Suppressor macrophage treated with lipopolysaccharide for 1 hour (primary cell): ENCODE measurements at places on chromosomes 12 and 14.
A peak's percentile ranks its signal among the peaks of the same experiment; 100 is the strongest.

- DNase-seq: no peak
Measured at GRCh38 chr12:53978477-53979356, 4.0 kb upstream of the HOTAIR start.

DNA sequence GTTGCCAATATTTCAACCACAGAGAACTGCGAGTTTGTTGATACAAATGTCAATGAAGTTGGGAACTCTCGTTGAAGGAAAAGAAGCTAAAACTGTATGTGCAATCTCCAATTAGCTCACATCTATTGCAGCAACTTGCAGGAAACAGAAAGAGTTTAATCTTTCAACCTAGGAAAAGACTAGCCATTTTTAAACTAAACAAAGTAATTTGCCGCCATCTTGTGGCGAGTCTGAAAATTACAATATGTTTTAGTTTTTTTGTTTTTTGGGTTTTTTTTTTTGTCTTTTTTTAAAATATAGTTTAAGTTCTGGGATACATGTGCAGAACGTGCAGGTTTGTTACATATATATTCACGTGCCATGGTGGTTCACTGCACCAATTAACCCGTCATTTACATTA lies 131.2 kb upstream of the FOXG1 start:
- peak; percentile 46 for DNase-seq

DNA sequence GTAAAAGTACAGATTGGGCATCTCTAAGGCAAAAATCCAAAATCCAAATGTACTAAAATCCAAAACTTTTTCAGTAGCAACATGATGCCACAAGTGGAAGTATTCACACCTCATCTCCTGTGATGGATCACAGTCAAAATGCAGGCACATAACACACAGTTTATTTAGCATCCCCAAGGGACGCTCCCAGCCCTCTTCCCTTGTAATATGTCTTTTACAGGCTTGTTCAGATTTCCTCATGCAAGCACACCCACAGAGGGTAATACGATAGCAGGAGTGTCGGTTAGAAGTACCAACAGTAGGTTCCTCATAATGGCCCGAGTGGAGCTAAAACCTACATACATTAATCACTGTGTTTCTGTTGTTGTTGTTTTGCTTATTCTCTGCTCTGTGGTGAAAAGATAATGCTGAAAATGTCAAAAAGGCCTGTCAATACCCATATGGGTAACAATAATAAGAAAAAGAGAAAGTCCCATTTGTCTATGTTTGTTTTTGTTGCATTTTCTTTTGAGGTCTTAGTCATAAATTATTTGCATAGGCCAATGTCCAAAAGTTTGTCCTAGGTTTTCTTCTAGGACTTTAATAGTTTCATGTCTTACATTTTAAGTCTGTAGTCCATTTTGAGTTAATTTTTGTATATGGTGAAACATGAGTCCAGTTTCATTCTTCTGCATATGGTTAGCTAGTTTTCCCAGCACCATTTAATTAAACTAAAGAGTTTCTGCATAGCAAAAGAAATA lies 133.1 kb downstream of the LRIG3 start:
- DNase-seq: no peak

GRCh38 chr14:90655829-90656228 lies 160.4 kb downstream of the TTC7B start:
- no peak for DNase-seq

DNA sequence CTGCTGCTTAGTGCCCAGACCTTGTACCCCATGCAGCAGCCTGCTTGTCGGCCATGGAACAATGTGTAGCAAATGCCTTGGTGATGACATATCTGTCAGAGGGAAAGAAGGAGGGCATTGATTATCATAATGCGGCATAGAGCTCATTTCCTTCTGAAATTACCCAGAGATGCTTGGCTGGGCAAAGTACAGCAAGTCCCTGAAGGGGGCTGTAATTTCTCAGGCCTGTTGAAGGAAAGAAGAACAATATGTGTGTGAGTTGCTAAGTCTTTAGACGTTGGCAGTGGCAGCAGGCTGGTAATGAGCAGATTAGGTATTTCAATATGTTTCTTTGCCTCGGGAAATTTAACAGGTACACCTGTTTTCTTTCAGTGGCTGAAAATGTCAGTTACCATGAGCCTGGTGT lies 128.6 kb downstream of the CRADD start:
- no peak for DNase-seq

GRCh38 chr12:848173-848865 lies 95.9 kb downstream of the WNK1 start:
- peak; percentile 89 for DNase-seq

DNA sequence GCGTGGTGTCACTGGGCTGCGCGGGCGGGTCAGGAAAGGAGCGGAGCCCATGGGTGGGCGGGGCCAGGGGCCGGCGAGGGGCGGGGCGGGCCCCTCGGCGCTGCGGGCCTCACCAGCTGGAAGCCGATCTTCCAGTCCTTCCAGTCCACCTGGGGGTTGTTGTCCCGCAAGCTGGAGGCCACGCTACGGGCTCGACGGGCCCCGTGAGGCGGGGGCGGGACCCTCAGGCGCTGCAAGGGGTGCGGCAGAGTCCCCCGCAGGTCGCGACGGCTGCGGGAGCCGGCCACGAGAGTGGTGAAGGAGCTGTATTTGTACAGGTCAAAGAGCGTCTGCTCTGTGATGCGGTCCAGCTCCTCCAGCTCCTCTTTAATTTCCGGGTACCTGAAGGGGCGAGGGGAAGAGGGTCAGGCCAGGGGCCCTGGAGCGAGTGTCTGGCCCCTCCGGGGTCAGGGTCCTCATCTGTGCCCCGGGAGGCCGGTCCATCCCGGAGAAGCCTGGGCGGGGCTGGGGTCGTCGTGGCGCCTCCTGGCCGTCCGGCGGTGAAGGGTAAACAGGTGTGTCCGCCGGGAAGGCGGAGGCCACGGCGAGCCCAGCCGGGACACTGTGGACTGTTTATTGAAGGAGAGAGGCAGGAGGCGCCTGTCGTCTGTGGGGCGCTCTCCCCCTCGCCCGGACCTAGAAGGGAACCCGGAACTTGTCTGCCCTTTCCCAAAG lies 11.9 kb downstream of the SCNN1A start:
- peak; percentile 95 for DNase-seq

DNA sequence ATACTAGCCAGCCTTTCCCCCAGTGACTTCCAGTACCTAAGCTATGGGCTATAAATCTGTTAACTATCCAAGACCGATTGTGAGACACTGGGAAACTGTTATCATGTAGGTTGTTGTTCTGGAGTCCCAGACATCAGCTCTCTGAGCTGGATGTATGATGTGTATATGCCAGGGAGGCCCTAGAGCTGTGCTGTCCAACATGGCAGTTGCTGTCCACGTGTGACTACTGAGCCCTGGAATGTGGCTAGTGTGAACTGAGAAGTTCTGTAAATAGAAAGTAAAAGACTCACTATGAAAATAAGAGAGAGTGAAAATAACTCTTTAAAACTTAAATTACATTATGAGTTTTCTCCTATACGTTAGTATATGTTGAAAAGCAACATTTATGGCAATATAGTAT lies 755.8 kb upstream of the FBXO33 start:
- DNase-seq: no peak

- DNase-seq: no peak
Measured at GRCh38 chr12:116433249-116433648, 125.9 kb upstream of the MAP1LC3B2 start.

- no peak for DNase-seq
Measured at GRCh38 chr12:58393152-58393551, 451.8 kb downstream of the ATP23 start.

DNA sequence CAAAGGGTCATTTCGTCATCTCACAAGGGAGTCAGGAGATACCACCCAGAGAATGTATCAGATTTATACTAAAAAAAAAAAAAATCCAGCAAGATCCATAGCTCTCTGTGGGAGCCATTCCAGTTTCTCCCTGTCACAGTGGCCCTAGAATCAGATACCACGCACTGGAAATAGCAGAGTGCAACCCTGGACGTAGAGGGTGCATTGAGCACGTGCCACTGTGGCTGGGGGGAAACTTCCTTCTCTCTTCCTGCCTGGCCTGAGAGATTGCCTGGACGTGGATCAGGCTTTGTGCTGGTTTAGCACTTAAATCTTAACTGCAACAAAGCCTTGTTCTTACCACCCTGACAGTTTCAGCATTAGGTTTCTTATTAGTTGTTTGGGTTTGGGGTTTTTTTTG lies 124.3 kb downstream of the FBXL14 start:
- no peak for DNase-seq

GRCh38 chr12:110243227-110243626 lies 37.8 kb upstream of the ATP2A2 start:
- no peak for DNase-seq

DNA sequence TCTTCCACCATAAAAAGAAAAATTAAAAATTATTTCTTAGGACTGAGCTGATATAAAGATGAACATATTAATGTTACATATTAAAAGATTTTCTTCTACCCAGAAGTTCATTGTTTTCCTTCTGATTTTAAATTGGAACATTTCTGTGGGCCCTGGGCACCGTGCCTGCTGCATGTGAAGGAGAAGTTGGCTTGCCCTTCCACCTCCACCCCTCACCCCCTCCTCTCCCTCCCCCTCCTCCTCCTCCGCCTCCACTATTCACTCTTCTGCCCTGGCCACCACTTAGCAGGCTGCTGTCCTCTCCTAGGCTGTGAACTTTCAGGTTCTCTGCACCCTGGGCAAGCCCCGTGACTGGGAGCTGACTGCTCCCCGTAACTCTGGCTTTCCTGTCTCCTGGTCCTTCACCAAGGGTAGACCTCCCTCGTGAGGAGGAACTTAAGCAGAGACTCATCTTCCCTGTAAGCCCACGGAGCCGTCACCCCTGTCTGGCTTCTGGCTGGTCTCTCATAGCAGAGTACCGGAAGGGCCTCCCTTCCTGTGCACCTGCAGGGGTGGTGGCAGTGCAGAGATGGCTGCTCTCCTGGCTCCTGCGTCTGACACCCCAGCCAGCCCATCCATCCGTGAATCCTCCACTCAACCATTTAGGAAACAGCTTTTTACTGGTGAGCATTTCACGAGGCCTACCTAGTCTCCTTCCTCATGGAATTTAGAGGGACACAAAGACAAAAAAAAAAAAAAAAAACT lies 12.8 kb downstream of the TUNAR start:
- DNase-seq: no peak

GRCh38 chr14:42140001-42140400 lies 533.3 kb downstream of the LRFN5 start:
- DNase-seq: no peak

DNA sequence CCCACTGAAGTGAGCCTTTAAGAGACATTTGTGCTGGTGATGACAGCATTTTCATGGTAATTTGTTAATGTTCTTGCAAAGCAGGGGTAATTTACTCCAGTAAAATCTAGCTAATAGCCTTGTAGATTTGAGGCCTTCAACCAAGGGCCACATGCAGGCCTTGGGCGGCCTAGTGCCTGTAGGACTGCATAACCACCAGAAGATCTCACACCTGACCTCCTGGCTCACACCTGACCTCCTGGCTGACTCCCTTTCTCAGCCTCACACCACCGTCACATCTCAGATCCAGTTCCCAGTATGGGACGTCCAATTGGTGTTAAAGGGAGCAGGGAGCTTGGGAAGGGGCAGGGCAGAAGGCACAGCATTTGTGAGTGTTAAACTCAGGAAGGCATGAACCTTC lies 26.9 kb downstream of the C12orf42 start:
- no peak for DNase-seq

DNA sequence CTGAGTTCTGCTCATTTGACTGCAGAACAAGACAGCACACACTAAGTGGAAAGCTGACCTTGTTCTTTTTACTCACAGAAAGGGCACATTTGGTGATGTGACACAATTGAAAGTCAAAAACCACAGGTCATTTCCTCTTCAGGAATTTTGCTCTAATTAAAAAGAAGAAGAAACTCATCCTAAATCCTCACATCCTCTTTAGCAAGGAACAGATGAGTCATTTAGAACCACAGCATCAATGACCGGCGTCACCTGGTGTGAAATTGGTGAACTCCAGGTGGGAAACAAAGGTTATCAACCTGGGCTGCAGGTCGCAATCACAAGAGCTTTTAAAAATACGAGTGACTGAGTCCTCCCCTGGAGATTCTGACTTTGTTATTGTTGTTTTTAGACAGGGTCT lies 2.9 kb upstream of the RNU6-8 start:
- peak; percentile 66 for DNase-seq

- no peak for DNase-seq
Measured at GRCh38 chr12:29191267-29191850, 42.3 kb downstream of the FAR2 start.

DNA sequence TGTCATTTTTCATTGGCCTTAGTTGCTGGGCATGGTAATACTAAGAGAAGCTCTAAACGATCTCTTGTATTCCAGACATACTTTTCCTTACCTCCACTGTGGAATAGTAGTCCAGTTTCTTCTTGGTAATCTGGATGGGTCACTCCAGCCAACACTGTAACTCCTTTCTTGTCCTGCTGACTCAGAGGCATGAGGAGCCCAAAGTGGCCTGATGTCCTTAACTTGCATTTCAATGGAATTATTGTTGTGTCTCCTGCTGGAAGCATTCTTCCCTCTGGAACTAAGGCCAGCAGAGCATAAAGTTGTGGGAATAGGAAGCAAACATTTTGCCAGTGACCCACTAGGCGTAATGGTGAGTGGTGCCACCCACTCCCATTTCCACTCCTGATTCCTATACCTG lies 33.1 kb downstream of the DAAM1 start:
- no peak for DNase-seq

DNA sequence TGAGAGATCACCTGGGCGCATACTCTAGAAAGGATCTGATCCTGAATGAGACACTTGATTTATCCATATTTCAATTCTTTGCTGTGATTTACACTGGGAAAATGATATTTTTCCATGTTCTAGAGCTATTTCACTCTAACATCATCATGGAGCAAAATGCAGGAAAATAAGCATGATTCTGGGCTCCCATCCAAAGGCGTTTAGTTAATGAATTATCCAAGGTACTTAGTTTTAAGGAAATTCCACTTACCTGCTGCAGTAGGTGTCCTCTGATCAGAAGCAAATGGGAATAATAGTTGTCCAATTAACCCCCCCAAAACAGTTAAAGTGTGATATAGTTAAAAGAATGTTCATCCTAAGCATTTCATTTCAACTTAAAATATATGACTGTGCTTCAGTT lies 204.5 kb upstream of the PRKD1 start:
- no peak for DNase-seq

DNA sequence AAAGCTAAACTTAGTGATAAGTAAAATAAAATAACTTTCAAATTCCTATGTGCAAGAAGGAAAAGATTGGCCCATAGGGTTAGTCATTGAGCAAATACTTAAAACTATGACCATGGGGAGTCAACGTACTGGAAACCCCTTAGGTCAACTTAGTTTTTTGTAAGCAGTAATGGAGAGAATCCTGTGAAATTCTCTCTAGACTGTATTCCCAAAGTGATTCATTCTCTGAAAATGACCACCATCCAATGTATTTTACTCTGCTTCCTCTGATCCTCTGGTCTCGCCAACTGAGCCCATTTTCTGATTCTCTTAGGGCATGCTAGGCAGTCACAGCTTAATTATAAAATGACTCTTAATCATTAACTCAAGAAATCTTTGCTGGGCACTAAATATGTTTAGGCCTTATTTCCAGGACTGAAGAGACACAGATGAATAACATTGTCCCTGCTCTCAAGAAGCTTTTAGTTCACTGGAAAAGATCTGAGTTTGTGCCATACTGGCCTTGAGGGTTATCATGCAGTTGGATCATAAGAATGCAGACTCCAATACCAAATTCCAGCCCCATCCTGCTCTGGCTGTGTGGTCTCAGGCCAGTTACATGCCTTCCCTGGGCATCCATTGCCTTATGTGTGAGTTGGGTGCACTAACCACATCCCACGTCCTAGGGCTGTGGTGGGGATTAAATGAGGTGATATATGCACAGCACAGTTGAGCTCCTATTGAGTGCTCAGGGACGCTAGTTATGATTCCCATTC lies 732.4 kb downstream of the AACS start:
- no peak for DNase-seq

- DNase-seq: no peak
Measured at GRCh38 chr14:29892327-29892726, 35.3 kb downstream of the PRKD1 start.
